ENCODE measurements at places on chromosomes 11 and 22.

DNA sequence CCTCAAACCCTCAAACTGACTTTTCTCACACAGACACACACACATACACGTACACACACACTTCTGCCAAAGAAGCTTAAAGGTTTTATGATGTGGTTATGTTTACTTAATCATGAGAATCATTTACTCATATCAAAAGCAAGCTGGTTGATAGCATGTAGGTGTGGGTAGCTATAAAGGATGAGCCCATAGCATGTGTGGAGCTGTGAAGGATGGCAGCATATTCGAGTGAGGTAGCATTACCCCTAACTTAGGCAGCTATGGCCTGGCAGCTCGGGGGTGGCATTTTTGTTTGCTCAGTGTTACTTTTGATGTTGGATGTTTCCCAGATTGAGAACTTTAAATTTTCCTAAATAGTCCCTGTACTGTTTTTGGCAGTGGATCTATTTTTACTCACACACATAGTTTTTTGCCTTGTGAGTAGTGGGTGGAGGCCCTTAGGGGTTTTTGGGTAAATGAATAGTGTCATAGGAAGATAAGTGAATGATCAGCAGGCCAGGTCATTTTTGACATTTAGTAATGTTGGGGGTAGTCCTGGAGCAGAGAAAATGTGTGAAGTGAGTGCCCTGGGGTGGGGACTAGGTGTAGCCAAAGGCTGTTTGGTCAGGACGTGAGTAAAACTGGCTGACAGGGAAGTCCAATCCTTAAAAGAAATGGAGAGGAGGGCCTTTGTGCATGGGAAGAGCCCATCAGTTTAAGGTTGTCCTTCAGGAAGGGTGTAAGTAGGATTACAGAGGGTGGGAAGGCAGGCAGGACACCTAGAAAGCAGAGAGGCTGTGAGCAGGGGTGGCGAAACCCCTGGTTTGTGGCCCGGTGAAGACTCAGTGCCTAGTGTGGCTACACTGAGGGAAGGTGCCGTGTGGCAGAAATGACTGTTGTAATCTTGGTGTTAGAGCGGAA, 7.1 kb downstream of the YWHAH start:
- DNase-seq = no peak

DNA sequence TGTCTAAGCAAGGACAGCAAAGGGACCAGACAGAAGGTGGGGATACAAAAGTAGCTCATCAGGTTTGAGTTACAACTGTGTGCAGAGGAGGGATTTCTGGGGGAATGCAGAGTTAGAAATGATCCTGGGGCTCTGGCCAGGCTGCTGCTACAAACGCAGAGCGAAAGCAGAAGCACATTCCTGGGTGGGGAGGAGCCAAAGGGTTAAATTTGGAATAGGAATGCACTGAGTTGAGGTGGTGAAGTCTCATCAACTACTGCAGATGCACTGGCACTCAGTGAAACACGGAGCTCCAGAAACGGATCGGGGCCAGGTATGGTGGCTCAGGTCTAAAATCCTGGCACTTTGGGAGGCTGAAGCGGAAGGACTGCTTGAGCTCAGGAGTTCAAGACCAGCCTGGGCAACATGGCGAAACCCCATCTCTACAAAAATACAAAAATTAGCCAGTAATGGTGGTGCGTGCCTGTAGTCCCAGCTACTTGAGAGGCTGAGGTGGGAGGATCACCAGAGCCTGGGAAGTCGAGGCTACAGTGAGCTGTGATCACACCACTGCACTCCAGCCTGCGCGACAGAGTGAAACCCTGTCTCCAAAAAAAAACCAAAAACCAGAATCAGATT, 3.2 kb downstream of the CHKA start:
- DNase-seq = no peak

GRCh38 chr22:35734517-35734827, 16.8 kb downstream of the APOL5 start:
- no peak for DNase-seq

DNA sequence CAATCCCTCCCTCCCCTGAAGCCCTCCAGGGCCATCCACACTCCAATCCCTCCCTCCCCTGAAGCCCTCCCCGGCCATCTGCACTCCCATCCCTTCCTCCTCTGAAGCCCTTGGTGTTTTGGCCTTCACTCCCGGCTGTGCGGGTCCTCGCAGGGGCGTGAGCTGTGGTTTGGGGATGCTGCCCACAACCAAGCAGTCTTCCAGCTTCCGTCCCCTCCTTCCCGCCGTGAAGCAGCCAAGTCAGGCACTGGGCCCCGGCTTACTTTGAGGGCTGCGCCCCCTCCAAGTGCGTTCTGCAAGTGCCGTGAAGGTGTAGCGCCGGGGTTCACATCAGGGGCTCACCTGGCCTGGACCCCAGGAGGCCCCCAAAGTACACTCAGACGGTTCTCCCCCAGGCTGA, 335.9 kb downstream of the BRD1 start:
- no peak for DNase-seq

GRCh38 chr11:119808407-119809185, 79.6 kb upstream of the NECTIN1 start:
- no peak for DNase-seq

DNA sequence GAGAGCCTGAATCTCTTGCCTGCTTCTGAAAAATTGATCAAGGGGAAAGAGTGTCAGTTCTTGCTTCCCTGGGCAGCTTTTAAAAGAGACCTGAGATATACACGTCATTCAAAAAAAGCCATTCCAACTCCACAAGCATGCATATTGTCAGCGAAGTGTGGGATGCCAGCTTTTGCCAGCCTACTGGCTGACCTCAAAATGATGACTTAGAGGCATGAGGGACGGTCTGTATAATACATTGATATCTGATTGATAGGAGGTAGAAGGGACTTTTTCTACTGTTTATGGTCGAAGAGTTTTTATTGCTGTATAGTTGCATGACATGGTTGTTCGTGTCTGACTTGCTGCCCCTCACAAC, 126.3 kb downstream of the MICAL2 start:
- DNase-seq = no peak

Data from NCI-H146 (cell line).